ENCODE measurements at places on chromosomes 12 and 14. TPM values are rescaled to one million over a fixed set of nuclear protein-coding genes. Genes with fewer than 3 reads are reported as not detected.

Gene C1S
- 2.6 TPM for total RNA-seq

DNA sequence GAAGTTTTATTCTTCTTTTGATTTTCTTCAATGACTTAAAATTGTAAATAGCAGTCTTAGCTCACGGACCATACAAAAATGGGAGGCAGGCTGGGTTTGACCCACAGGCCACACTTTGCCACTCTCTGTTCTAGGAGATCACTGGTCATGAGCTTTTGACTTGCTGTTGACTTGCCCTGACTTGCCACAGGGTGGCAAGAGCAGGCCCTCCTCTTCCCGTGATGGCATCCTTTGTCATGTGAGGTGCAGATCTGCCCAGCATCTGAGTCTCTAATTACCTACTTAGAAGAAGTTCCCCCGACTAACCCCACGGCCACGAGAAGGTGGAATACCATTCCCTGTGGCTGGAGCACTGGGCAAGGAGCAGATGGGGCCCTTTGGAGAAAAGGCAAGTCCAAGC is 81.0 kb upstream of the SCAF11 start:
- no peak for DNase-seq
- no peaks in the 10 kb centered on the region for H3K4me1 ChIP-seq
- no peaks in the 10 kb centered on the region for H3K27me3 ChIP-seq
- H3K27ac ChIP-seq, result no peak overlapping the region
- H3K4me3 ChIP-seq, result no peak overlapping the region

Gene CELA1
- total RNA-seq, result 0.36 TPM

Gene NGB
- not detected for total RNA-seq

DNA sequence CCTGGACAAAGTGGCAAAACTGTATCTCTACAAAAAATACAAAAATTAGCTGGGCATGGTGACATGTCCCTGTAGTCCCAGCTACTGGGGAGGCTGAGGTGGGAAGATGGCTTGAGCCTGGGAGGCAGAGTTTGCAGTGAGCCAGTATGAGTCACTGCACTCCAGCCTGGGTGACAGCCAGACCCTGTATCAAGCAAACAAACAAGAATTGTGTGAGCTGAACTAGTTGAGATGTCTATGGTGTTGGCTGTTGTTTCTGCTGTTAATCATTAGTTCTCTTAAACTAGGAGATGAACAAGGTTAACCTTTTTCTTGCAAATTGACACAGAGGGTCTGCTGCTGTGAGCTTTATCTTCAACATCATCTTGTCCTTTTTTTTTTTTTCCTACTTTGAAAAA is 23.6 kb downstream of the RASSF3 start:
- no peaks in the 10 kb centered on the region for H3K27me3 ChIP-seq
- peaks cover 93% of the 10 kb centered on the region for H3K4me1 ChIP-seq
- H3K36me3 ChIP-seq, result peaks cover 6% of the 10 kb centered on the region
- no peak overlapping the region for H3K4me3 ChIP-seq
- H3K27ac ChIP-seq, result no peak overlapping the region

Gene PDZRN4
- total RNA-seq, result not detected

- no peak overlapping the region for H3K4me3 ChIP-seq
- no peak for DNase-seq
- H3K36me3 ChIP-seq, result no peaks in the 10 kb centered on the region
- H3K4me1 ChIP-seq, result no peaks in the 10 kb centered on the region
Measured at GRCh38 chr12:105051981-105052380, 32.3 kb downstream of the ALDH1L2 start.

Gene TBC1D30
- 0.55 TPM for total RNA-seq

Gene NTS
- total RNA-seq, result not detected

- no peaks in the 10 kb centered on the region for H3K27me3 ChIP-seq
- H3K4me3 ChIP-seq, result no peak overlapping the region
- no peak for DNase-seq
- H3K4me1 ChIP-seq, result no peaks in the 10 kb centered on the region
- H3K27ac ChIP-seq, result no peak overlapping the region
Measured at GRCh38 chr12:58313091-58313855, 371.9 kb downstream of the ATP23 start.

Gene WDR89
- 32.8 TPM for total RNA-seq

GRCh38 chr12:58302487-58303011 is 361.2 kb downstream of the ATP23 start:
- H3K27me3 ChIP-seq, result no peaks in the 10 kb centered on the region
- H3K4me3 ChIP-seq, result no peak overlapping the region
- H3K27ac ChIP-seq, result no peak overlapping the region
- H3K36me3 ChIP-seq, result no peaks in the 10 kb centered on the region
- no peak for DNase-seq

DNA sequence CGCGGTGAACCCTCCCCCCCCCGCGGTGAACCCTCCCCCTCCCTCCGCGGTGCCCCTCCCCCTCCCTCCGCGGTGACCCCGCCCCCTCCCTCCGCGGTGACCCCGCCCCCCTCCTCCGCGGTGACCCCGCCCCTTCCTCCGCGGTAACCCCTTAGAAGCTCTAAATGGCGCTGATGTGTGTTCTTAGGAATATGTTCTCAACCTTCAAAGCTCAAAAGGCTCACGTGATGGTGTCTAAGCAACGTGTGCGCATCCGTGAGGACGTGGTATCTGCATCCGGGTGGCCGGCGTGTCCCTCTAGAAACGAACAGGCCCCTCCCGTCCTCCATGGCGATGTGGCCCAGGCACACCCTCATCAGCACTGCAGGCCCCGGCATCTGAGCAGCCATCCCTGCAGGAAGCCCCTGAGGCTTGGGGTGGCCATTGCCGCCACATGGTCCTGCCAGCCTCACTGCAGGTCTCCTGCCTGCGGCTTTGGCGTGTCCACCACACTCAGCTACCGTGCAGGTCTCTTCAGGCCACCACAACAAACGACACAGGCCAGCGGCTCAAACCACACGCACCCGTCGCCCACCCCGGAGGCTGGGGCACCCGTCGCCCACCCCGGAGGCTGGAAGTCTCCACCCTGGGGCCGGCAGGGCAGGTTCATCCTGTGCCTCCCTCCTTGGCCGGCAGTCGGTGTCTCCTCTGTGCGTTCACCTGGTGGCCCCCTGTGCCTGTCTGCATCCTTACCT is 14.5 kb upstream of the FBRSL1 start:
- no peaks in the 10 kb centered on the region for H3K36me3 ChIP-seq
- H3K4me3 ChIP-seq, result peak overlapping the region; percentile 43
- H3K27ac ChIP-seq, result no peak overlapping the region
- peaks cover 32% of the 10 kb centered on the region for H3K4me1 ChIP-seq

Gene CFAP54
- 0.73 TPM for total RNA-seq

GRCh38 chr14:57909626-57910025 is 43.7 kb upstream of the SLC35F4 start:
- H3K4me3 ChIP-seq, result no peak overlapping the region
- no peaks in the 10 kb centered on the region for H3K4me1 ChIP-seq
- no peak overlapping the region for H3K27ac ChIP-seq
- H3K36me3 ChIP-seq, result no peaks in the 10 kb centered on the region

DNA sequence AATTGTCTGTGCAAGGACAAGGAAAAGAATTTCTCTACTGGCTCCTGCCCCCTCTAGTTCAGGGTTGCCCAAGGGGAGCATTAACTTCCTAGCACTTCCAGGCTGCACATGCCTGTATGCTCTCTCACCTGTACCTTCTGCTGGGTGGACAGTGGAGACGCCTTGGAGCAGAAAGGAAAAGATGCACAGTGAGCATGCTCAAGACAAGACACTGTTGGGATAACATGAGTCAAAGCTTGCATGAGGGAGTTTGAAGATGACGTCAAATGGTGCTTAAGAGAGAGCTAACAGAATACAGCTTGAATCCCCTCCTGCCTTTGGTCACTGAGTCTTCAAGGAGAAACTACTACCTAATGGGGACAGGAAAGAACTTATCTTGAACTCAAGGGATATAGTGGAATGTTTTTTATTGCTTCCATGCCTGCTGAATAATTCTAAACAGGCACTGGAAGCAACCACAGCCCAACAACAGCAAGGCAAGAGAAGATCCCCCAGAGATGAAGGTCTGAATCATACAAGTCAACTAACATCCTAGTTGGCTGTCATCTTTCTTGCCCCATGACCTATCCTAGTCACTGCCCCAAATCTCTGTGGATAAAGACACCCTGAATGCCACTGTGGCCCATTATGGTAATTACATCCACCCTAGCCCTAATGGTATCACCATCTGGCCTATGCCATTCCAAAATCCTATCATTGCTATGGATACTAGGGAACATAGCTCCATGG is 23.5 kb downstream of the RPS6KA5 start:
- H3K4me1 ChIP-seq, result peaks cover 23% of the 10 kb centered on the region
- no peak for DNase-seq
- no peak overlapping the region for H3K27ac ChIP-seq
- no peak overlapping the region for H3K4me3 ChIP-seq

- no peaks in the 10 kb centered on the region for H3K27me3 ChIP-seq
- no peak for DNase-seq
- H3K4me1 ChIP-seq, result peaks cover 10% of the 10 kb centered on the region
- H3K4me3 ChIP-seq, result no peak overlapping the region
- H3K27ac ChIP-seq, result no peak overlapping the region
Measured at GRCh38 chr14:102608064-102608446, 15.6 kb downstream of the RCOR1 start.

DNA sequence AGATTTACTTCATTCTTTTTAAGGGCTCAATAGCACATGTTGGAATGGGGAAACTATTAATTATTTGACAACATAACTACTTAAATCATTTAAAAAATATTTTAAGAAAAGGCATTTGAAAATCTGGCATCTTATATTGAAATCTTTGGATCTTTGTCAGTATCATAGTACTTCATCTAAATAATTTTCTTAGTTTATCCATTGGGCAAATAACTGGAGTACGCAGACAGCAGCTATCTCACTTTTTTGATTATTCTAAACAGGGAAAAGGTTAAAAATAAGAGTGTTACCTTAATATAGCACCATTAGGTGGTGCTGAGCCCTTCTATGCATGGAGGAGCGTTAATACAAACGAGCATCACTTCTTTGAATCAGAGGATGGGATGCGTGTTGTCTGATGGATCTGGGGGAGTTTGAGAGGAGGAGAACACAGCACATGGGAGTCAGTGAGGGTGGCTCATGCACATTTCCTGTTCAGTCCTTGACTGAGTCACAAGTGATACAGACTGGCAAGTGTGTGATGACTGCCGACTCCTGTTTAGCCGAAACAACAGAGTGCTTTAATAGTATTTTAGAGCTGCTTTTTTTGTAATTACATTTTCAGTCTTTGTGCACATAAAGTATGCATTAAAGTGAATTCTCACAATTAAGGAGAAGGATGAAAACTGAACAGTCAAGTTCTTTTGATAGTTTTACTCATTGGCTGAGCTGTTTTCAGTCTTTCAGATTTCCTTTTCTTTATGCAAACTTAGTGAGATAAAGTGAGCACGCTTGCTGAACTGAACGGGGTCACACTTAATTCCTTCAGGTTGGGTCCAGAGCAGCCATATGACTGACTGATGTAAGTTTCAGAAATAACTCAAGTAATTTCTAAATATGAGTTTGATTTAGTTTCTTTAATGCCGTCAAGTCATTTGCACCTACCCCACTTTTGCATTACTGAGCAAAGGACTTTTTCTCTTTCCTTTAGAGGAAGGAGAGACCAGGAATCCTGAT is 92.7 kb downstream of the DIP2B start:
- no peaks in the 10 kb centered on the region for H3K27me3 ChIP-seq
- peak; percentile 17 for DNase-seq
- H3K36me3 ChIP-seq, result no peaks in the 10 kb centered on the region
- H3K27ac ChIP-seq, result no peak overlapping the region
- H3K4me1 ChIP-seq, result peaks cover 22% of the 10 kb centered on the region
- no peak overlapping the region for H3K4me3 ChIP-seq

Gene BDKRB1
- not detected for total RNA-seq

- H3K27me3 ChIP-seq, result no peaks in the 10 kb centered on the region
- H3K4me1 ChIP-seq, result peaks cover 5% of the 10 kb centered on the region
- no peak overlapping the region for H3K4me3 ChIP-seq
- DNase-seq, result no peak
Measured at GRCh38 chr14:95547626-95548327, 12.9 kb downstream of the GLRX5 start.

DNA sequence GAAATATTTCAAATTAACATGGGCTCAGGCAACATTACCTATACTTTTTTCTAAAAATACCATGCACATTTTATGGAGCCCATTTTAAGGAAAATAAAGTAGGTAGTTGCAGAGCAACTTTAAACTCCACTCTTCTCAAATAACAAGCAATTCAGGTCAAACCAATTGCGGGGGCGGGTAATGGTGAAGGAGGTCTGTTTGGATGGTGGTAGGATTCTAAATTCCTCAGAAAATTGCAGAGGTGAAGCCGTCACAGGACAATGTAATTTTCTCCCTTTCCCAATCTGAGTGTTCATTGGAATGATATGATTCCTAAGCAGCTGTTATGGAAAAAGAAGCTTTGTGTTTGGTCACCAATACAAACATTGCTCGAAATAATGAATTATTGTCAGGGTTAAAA is 11.6 kb downstream of the PKP2 start:
- H3K27me3 ChIP-seq, result no peaks in the 10 kb centered on the region
- no peaks in the 10 kb centered on the region for H3K4me1 ChIP-seq
- H3K4me3 ChIP-seq, result no peak overlapping the region
- DNase-seq, result no peak
- H3K36me3 ChIP-seq, result no peaks in the 10 kb centered on the region

Gene FERMT2
- total RNA-seq, result 0.75 TPM

DNA sequence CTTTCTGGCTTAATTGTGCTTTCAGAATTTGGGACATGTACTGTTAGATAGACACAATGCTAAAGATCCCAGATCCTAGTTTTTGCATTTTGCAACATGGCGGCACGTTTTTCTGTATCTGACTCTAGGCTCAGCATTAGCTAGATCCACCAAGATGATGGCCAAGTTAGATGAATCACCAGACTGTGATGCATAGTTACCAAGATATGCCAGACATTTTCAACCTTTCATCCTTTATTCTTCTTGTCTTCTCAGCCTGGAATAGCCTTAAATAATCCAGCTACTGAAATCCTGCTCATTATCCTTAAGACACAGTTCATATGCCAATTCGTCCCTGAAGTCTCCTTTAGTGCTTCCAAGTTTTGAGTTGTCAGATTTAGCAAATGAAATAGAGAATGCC is 144.9 kb upstream of the CRY1 start:
- no peak overlapping the region for H3K27ac ChIP-seq
- no peaks in the 10 kb centered on the region for H3K27me3 ChIP-seq
- DNase-seq, result no peak
- H3K4me1 ChIP-seq, result no peaks in the 10 kb centered on the region

DNA sequence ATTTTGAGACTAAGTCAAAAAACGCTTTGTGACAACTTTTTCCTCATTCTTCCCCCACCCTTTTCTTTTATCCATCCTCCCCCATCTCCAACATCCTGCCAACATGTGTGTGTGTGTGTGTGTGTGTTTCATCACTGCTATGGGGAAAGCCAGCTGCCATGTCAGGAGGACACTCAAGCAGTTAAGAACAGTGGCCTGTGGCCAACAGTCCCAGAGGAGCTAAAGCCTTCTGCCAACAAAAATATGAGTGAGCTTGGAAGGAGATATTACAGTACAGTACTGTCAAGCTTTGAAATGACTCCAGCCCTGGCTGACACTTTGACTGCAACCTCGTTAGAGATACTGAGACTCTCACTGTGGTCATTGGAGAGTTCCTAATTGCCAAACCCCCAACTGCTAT is 5.0 kb upstream of the CSRP2 start:
- no peak for DNase-seq
- H3K27ac ChIP-seq, result no peak overlapping the region
- H3K36me3 ChIP-seq, result no peaks in the 10 kb centered on the region
- H3K27me3 ChIP-seq, result peaks cover 13% of the 10 kb centered on the region
- H3K4me3 ChIP-seq, result no peak overlapping the region

All from CD4-positive, alpha-beta memory T cell (primary cell).